Fibroblast of skin of left quadriceps (primary cell): ENCODE measurements at places on chromosomes 16 and 17.
A peak's percentile ranks its signal among the peaks of the same experiment; 100 is the strongest.

DNA sequence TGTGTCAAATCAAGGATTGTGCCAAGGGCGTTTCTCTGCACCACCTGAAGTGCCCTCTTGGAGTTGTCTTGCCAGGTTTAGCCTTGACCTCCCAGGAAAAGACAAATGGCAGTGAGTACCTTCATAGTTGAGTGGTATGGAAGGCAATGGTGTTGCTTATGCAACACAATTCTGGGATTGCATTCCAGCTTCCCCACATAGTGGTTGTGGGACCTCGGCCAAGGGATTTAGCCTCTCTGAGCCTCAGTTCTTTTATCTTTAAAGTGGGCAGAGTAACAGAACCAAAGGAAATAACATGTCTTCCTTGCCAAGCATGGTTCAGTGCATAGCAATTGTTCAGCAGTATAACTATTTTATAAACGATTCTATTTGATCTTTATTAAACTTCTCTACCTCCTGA is 49.4 kb downstream of the CCDC42 start:
- DNase-seq, result no peak

DNA sequence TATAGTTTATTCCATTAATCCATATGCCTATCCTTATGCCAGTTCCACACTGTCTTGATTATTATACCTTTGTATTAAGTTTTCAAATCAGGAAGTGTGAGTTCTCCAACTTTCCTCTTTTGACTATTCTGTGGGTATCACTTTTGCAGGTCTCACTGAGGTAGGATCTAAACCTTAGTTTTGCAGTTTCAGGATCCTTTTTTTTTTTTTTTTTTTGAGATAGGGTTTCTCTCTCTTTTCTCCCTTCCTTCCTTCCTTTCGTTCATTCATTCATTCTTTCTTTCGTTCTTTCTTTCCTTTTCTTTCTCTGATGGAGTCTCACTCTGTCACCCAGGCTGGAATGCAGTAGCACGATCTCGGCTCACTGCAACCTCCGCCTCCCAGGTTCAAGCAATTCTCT is 71.6 kb downstream of the CHD9 start:
- no peak for DNase-seq

GRCh38 chr17:80502578-80502877 is 26.1 kb upstream of the NPTX1 start:
- no peak for DNase-seq

GRCh38 chr17:82922646-82923045 is 82.8 kb upstream of the ZNF750 start:
- DNase-seq, result no peak

DNA sequence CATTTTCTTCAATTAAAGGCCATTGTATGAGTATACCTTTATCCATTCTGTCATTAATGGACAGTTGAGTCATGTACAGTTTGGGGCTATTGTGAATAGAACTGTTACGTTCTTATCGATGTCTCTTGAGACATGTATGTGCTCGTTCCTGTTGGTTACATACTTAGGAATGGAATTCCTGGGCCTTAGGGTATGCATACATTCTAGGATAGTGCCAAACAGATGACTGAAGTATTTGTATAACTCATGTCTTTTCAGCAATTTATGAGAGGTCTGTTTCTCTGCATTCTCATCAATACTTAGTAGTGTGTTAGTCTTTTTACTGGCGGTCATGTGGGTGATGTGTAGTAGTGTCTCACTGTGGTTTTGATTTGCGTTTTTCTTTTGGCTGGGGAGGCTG is 81.2 kb downstream of the USP22 start:
- peak; percentile 61 for DNase-seq

DNA sequence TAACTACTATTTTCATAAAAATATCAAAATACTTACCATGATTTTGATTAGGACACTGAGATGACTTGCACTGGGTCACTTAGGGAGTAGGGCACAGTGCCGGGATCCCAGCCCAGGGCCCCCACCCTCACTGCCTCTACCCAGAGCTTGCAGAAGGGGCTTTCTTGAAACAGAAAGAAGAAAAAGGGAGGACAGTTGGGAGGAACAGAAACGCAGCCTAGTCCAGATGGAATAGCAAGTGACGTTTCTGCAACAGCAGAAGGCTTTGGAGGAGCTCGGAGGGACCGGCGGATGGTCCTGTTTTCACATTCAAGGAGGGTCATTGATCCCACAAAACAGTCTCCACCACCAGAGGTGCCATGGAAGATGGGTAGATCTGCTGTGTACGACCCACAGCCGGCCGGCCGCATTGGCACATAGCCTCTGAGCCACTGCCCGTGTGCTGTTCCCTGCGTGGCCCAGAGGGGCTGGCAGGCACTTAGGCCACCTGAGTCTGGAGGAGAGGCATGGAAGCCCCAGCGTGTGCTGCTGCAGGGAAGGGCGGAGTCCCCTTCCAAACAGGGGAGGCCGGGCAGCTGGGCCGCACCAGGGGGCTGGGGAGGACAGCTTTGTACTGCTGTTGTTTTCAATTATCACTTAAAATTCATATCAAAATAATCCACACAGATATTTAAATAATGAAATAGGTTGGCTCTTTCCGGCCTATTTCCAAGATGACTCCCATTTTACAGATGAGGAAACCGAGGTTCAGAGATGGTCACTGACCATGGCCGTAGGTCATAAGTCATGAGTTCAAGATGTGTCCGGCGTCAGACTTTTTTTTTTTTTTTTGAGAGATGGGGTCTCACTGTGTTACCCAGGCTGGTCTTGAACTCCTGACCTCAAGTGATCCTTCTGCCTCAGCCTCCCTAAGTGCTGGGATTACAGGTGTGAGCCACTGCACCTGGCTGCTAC is 22.9 kb upstream of the GSG1L start:
- no peak for DNase-seq

DNA sequence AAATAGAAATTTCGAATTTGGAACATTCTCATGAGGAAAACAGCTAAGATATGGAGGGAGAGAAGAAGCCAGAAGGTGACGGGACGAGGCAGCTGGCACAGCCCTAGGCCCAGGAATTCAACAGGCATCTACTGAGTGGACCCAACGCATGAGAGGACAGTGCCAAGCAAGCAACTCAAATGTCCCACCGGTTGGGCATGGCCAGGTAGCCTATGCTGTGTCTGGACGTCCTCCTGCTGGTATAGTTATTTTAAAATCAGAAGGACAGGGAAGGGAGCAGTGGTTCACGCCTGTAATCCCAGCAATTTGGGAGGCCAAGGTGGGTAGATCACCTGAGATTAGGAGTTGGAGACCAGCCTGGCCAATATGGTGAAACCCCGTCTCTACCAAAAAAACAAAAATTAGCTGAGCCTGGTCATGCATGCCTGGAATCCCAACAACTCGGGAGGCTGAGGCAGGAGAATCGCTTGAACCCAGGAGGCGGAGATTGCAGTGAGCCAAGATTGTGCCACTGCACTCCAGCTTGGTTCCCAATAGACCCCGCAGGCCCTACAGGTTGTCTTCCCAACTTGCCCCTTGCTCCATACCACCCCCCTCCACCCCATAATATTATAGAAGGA is 2.0 kb downstream of the GH1 start:
- DNase-seq, result no peak

DNA sequence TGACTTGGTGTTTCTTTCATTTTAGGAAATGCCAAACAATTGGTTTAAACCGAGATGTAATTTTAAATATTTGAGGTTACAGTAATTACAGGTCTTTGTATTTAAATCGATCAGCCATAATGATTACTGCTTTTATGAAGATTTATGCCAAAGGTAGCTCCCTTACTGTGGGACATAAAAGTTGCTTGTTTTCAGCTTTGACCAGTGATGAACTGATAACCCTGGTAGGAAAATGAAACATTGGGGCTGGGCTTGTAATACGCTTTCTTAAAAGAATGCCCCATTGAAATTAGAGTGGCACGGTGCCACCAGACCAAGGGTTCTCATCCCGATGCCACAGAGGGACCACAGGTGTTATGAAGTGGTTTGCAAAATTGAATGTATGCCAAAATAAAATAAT is 7.3 kb downstream of the TNRC6A start:
- no peak for DNase-seq

GRCh38 chr16:84406006-84406963 is 37.9 kb downstream of the ATP2C2 start:
- no peak for DNase-seq

- DNase-seq, result no peak
These were observed 104.7 kb downstream of the UTP18 start for GRCh38 chr17:51365090-51365489.

DNA sequence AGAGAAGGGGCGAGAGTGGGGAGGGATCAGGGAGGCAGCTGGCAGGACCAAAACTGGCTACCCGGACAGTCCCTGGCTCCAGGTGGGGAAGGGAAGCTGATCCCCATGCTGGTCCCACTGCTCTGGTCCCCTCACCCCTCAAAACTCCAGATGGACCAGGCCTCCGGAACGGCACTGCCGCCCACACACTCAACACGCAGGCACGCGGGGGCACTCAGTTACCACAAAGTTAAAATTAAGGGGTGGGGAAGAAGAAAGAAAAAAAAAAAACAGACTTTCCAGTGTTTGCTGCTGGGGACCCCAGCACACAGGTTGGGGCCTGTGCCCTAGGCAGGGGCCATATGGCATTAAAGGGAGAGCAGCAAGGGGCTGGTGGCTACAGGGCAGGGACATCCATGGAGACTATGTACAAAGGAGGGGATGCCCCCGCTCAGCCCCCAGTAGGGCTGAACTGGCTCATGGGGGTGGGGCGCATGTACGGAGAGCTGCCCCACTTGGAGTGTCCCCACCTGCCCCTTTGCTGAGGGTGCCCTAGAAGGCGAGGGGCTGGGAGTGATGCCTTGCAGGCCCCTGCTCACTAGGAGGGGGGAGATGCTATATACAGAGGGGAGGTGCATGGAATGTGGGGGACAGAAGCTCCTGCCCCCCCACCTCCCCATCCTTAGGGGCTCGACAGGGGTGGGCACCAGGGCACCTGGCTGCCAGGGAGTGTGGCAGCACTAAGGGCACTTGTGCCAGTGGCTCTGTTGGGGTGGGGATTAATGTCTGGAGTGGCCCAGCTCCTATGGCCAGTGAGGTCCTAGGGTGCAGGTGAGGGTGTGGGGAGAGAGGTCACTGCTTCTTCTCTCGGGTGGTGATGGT is 5.6 kb downstream of the TP53I13 start:
- DNase-seq, result no peak

DNA sequence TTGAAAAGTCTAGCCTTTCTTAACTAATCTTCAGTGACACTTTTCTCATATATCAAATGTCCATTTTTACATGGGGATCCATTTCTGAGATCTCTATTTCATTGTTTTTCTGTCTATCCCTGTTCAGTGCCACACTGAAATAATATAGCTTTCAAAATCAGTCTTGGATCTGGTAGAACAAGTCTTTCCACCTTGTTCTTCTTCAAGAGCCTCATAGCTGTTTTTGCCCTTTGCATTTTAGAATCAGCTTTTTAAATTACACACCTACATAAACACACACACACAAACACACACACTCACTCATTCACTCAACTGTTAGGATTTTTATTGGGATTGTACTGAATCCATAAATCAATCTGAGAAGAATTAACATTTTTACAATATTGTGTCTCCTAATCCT is 19.2 kb downstream of the GSDMB start:
- DNase-seq, result no peak

DNA sequence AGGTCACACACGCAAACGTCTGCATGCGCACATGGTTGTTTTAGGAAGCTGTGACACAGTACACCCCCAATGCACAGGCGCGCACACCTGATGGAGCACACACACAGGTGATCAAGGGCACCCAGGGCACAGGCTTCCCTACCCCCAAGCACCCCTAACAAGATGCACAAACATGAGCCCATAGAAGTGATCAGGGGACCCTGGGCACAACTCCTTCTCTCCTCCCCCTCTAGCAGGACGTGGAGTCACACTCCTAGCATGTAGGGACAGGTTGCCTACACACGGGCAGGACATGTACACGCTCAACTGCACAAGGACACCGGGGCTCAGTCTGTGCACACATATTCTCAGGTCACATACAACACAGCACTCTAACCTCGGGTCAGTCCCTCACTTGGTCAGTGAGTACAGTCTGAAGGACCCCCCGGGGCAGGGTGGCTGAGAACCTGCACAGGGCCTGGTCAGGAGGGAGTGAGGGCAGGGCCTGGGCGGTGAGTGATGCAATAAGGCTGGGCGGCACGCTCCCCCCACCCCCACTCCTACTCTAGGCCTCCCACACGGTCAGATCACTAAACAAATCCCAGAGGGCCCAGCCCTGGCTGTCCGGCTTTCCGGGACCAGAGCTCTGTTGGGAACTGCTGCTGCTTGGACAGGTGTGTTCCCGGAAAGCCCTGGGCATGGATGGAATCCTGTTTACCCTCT is 751 bp upstream of the DOC2B start:
- DNase-seq, result no peak

GRCh38 chr17:14621826-14622614 is 321.1 kb downstream of the HS3ST3B1 start:
- peak; percentile 9 for DNase-seq

DNA sequence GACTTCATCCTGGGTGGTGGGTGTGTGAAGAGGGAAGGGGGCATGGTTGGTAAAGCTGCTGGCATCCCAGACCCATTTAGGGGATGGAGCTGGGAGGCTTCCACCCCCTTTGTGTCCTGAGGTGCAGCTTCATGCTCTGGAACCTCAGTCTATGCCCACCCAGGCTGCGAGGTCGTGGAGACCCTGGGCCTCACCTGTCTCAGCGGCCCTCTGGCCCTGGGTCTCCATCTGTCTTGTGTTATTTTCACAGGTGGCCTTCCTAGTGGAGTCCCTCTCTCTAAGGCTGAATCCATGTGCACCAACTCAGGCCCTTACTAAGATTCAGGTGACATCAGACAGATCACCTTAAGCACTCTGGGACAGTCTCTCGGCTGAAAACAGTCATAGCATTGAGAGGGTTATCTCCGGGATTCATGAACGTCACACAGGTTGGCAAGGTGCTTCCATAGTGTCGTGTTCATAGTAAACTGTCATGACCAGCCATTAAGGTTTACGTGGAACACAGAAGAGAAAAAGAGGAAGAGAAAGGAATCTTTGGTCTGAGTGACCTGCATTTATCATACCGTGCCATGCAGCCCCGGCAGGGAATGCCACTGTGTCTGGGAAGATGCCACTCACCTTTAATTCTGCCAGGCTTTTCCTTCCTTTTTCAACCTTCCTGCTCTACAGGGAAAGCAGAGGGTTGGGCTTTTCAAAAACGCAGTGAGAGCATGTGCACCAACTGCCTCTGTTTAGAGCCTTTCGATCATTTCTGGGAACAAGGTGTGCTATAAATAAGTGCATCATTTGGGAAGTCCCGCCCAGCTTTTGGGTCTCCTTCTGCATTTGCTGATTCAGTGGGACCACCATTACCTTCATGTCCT is 4.5 kb upstream of the FOXL1 start:
- DNase-seq, result no peak

DNA sequence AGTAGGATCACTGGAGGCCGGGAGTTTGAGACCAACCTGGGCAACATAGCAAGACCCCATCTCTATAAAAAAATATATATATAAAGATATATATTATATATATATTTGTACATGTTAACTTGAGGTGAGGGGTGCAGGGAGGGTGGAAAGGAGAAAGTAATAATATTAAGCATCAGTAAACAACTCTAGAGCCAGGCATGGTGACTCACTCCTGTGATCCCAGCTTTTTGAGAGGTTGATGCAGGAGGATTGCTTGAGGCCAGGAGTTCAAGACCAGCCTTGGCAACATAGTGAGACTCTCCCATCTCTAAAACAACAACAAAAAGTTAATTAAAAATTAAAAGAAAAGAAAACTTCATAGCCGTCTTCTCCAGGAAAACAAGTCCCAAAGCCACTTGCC is 61.7 kb upstream of the SMURF2 start:
- no peak for DNase-seq

- no peak for DNase-seq
These were observed 240.4 kb upstream of the TNRC6C start for GRCh38 chr17:77717941-77718668.
